ENCODE measurements at places on chromosomes 6 and 20.
A peak's percentile ranks its signal among the peaks of the same experiment; 100 is the strongest.

DNA sequence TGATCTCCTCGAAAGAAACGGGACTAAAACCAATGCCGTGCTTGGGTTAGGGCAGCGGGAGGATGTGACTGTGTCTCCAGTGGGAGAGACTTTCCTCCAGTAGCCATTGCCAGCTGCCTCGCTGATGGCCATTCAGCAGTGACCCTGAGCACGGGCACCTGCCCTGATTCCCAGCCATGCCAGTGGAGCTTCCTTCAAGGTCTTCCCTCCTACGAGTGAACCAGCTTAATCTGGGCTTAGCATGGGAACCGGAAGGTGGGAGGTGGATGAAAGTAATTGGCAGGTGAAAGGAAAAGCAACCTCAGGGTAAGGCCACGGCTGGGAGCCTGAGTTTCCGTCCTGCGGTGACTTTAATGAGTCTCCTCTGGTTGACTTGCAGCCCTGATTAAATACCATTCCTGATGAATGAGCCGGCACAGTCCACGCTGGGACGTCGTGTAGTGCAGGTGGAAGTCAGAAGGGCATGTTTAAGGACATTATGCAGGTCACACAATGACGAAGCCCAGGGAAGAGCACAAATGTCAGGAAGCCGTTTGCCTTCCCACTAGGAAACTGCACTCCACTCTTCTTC lies 813.5 kb downstream of the QKI start:
- no peak for DNase-seq

- no peak for DNase-seq
These were observed 41.5 kb downstream of the BPIFB4 start for GRCh38 chr20:33120934-33121333.

DNA sequence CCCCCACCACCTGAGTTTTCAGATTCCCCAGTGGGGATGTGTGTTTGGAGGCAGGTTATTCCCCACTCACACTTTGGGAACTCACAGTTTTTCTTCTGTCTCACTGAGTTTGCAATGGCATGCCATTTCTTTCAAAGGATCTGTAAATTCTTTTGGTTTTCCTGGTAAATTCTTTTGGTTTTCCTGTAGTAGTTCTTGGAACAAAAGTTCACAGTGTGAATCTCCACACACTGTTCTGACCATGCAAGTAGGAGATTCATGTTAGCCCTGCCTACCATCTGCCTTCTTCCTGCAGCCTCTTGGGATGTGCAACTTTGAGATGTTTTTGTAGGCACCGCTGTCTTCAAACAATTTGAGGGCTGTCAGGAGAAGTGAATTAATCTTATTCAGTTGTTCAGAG lies 165.6 kb upstream of the OGFRL1 start:
- DNase-seq: peak; percentile 25

GRCh38 chr6:34771727-34772126 lies 14.4 kb downstream of the SNRPC start:
- no peak for DNase-seq

- DNase-seq: no peak
These were observed 21.4 kb downstream of the TTBK1 start for GRCh38 chr6:43264599-43265145.

DNA sequence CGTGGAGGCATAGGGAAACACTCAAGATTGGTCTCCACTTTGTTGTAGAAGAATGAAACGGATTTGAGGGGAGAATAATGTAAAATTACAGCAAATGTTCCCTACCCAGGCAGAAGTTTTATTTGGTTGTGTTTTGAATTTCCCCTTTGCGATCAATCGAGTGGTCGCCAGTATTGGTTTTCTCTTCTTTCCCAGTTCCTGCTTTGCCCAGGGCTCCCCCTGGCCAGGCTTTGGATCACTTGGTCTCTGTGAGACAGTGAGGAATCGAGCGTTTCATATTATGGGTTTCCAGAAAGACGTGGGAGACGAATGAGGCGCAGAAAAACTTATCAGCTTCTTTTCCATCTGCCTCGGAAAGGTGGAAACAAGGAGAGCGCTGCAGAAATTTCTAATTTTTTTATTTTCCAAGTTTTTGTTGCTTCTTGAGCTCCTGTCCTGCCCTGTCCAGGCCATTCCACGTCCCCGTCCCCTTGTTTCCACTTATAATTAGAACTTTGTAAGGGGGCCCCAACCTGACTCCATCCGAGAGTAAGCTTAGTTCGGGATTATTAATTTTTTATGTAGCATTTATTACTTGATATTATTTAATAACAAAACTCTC lies 7.5 kb upstream of the TBX18 start:
- DNase-seq: no peak

- DNase-seq: no peak
These were observed 80.4 kb upstream of the ZNF184 start for GRCh38 chr6:27553123-27553904.

- DNase-seq: no peak
These were observed 1.3 kb upstream of the PPP1R3G start for GRCh38 chr6:5083813-5084359.

GRCh38 chr6:131255434-131255833 lies 120.2 kb downstream of the AKAP7 start:
- DNase-seq: peak; percentile 32

GRCh38 chr6:19837511-19838441 lies 606 bp downstream of the ID4 start:
- no peak for DNase-seq

- DNase-seq: no peak
These were observed 210.1 kb upstream of the HDDC2 start for GRCh38 chr6:125511809-125512396.

GRCh38 chr20:39294137-39294725 lies 332.1 kb downstream of the DHX35 start:
- DNase-seq: no peak

DNA sequence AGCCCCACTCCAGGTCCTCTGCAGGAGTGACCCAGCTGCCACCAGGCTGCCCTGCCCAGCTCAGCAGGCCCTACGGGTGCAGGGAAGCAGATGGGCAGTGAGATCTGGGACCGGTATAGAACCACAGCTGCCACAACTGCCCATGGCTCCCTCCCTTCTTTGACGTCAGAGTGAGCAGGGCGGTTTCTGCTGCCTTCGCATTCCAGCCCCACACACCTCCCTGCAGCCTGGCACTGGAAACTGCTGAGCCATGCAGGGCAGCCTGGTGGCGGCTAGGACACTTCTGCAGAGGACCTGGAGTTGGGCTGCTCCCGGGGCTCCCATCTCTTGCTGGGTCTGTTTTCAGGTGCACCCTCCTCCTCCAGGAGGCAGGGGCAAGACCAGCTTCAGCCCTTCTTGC lies 101.6 kb upstream of the CD93 start:
- DNase-seq: no peak

- no peak for DNase-seq
These were observed 585 bp downstream of the PSMB9 start for GRCh38 chr6:32854376-32855178.

- DNase-seq: no peak
These were observed 59.9 kb upstream of the MAP3K4 start for GRCh38 chr6:160931378-160932310.

DNA sequence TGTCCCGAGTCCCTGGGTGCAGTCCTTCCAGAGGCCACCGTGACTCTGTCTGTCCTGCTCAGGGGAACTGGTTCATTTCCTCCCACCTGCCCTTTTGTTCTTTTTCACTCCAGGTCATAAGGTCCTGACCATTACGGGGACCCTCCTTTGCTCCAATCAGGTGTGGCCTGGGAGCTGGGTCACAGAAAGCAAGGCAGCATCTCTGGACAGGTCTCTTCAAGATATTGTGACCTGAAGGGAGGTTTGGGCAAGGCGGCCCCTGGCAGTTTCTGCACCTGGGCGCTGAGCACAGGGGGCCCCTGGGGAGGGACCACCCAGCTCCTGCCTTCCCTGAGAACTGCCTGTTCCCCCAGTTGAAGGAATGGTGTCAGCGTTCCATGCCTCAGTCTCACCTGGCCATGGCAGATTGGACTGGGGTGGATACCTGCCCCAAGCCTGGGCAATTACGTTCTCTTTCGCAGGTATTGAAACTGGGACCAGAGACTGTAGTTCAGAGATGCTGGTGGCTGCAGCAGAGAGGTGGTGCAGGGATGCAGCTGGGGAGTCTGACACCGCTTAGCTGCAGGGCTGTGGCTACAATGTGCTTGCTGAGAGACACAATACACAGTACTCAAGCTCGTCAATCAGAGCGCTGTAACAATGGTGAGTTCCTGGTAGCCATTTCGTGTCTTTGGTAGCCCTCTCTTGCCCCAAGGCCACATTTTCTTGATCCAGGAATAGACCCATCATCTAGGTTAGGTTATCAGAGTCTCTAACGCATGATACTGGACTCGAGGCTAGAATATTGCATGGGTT lies 15.6 kb upstream of the NELFCD start:
- DNase-seq: no peak

DNA sequence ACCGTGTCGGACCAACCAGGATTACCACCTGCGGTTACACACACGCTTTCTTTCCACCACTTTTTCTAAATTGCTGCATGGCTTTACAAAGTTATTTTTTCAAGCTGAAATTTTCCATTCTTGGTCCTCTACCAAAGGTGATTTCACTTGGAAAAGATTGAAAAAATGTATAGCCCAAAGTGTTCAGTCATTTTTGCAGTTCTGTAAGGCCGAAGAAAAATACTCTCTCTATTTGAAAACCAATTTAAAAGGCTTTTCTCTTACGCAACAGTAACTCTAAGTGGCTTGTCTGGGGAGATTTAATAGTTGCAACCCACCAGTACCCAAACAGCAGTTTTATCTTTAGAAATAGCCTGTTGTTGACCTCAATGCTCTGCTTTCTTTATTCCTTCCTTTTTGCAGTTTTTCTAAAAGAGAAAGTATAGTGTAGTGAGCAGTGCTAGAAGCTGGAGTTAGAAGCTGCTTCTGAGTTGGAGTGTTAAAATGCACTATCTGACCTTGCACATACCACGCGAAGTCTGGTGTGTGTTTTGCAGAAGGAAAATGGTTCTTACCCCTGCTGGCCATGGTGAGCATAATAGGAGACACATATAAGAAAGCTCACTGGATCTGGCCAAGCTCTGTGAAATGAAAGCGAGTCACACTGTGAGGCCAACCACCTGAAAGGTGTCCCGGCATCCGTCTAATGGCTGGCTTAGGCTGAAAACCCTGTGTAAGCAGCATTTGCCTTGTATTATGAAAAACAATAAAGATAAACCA lies 271.6 kb upstream of the PRND start:
- no peak for DNase-seq

GRCh38 chr6:140427842-140428241 lies 1053.4 kb upstream of the CITED2 start:
- DNase-seq: no peak

DNA sequence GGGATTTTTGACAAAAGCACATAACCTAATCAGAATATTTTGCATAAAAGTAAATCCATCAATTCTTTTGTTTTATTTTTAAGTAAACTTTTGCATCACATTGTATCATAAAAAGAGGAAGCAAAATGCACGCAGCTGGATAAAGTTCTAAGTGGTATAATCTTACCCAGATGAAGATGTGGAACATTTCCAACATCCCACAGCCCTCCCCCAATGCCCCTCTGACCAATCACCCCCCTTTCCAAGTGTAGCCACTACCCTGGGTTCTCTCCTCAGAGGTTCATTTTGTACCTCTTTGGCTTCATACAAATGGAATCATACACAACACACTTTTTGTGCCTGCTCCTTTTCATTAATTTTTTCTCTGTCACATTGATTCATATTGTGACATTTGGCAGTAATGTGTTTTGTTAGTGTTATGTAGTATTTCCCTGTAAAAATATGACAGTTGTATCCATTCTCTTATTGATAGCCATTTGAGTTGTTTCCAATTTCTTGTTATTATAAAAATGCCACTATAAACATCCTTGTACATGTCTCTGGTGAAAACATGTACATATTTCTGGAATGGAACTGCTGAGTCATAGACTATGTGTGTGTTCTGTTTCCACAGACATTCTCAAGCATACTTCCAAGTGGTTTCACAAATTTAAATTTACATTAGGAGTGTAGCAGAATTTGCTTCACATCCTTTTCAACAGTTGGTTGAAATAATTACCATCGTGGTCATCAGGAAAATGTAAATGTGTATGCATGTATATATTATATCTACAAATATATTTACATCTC lies 92.9 kb upstream of the SYNDIG1 start:
- no peak for DNase-seq

- DNase-seq: no peak
These were observed 32.0 kb downstream of the SIRPA start for GRCh38 chr20:1927217-1927616.

DNA sequence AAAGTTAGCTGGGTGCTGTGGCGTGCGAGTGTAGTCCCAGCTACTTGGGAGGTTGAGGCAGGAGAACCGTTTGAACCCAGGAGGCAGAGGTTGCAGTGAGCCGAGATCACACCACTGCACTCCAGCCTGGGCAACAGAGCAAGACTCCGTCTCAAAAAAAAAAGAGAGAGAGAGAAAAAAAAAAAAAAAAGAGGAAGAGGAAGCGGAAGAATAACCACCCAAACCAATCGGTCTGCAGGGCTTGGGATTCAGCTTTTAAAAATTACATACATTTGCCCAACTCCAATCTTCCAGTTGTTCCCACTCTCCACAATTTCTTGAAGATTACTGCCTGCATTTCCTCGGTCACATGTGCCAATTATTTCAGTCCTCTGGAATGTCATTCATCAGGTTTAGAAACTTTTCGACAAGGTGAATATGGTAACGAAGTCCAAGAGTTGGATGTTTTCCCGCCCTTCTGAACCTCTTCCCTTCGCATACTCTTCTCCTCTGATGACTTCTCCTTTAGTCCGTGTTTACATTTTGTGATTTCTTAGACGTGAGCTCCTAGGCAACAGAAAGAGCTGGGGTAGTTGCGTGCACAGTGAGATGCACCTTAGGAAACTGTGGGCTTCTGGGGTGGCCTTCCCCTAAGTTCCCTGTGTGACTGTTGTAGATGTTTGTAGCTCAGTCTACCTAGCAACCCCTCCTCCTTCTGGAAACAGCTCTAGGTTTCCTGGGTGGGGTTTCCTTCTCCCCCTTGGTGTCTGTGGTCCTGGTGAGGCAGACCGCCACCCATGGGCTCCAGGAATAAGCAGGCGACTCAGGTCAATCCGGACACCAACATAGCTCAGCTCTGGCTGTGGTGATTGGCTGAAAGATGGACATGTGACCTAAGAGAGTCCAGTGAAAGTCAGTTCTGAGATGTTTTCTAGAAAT lies 63.0 kb upstream of the NCOA3 start:
- no peak for DNase-seq

DNA sequence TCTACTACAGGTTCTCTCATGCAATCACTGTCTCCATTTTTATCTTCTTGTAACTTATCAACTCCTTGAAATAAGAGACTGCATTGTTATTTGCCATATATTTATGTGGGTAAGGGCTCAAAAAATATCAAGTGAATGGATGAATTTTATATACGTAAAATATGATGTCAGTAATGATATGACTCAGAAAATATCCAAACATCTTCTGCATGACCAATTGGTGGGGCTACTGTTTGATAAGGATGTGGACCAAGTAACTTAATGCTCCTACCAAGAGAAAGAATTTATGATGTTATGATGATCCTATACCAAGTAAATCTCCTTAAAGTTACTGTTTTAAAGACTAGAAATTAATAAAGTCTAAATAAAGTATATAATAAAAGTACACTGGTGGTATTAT lies 103.7 kb downstream of the OGFRL1 start:
- DNase-seq: no peak

DNA sequence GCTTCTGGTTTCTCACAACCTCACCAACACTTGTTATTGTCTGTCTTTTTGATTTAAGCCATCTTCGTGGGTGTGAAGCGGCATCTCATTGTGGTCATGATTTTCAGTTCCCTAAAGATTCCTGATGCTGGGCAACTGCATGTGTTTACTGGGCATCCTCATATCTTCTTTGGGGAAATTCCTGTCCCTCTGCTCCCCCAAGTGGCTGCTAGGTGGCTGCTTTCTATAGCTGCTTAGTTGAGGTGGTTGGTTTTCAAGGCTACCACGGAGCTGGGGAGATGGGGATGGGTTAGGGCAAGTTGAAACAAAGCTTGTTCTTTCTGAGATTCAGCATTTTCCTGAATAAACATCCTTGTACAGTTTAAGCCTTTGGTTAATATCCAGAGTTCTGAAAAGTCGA lies 403.9 kb upstream of the SULF2 start:
- DNase-seq: no peak

Data from skeletal muscle cell (primary cell).